Lung (tissue), 17 donors: ENCODE measurements at places on chromosomes 16 and 17. TPM values are rescaled to one million over a fixed set of nuclear protein-coding genes. Genes with fewer than 3 reads are reported as not detected.

The PRR29 gene
- 36.8 TPM for total RNA-seq

The DNASE1L2 gene
- total RNA-seq: 1.0 TPM

The AANAT gene
- not detected for total RNA-seq

The NPIPB5 gene
- total RNA-seq: 226 TPM

The COL1A1 gene
- 443 TPM for total RNA-seq

GRCh38 chr17:77329741-77330531 lies 189.2 kb downstream of the SEC14L1 start:
- H3K4me3 ChIP-seq: no peak overlapping the region
- H3K4me1 ChIP-seq: peaks cover 13% of the 10 kb centered on the region
- no peaks in the 10 kb centered on the region for H3K27me3 ChIP-seq
- H3K27ac ChIP-seq: no peak overlapping the region

GRCh38 chr16:11682655-11683096 lies 14.4 kb downstream of the SNN start:
- H3K4me3 ChIP-seq: no peak overlapping the region
- no peak overlapping the region for H3K27ac ChIP-seq
- no peaks in the 10 kb centered on the region for H3K4me1 ChIP-seq
- peaks cover 54% of the 10 kb centered on the region for H3K36me3 ChIP-seq
- H3K27me3 ChIP-seq: no peaks in the 10 kb centered on the region
